ENCODE measurements at places on chromosomes 7 and 10.

GRCh38 chr10:12534824-12535223 lies 185.5 kb downstream of the CAMK1D start:
- no peak for DNase-seq

DNA sequence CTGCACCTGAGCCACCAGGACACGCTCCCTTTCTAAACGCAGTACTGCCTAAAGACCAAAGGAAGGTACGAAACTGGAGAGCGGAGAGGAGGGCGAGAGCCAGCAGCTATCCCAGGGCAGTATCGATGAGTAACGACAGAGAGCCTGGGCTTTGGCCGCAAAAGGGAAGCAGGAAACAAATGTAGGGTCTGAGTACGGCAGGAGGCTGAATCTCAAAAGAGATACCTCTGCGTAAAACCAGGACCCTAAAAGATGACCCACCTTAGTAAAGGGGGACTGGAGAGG lies 20.4 kb downstream of the PARP12 start:
- DNase-seq: no peak

DNA sequence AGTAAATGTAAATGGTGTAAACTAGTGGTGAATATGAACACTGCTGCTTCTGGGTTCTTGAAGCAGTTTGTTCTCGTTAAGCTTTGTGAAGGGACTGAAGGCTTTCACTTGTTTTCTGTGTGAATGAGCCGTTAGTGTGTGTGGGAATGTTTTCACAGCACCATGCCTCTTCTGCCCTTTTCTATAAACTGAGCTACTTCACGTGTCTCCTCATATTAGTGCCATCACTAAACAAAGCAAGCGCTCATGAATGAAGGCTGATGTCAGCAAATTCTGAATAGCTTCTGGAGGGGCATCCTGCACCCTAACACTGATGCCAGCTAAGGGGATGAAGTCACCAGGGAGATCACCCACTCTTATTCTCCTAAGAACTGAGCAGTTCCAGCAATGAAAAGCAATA lies 205.6 kb upstream of the ETV1 start:
- no peak for DNase-seq

DNA sequence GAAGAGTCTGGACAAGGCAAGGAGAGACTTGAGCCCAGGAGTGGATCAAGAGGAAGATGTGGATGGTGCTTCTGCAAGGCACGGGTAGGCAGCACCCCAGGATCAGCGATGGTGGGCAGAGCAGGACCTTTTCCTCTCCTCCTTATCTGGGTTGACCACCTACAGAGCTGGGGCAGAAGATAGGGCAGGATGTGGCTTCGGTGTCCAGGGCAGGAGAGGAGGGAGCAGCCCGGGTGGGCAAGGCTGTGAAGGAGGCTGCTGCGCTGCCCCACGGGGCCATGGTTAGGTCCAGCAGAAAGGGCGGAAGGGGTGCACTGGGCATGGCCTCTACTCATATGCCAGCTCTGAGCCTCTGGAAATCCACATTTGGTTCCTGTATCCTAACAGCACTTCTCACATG lies 20.0 kb upstream of the PARP12 start:
- DNase-seq: no peak

GRCh38 chr10:35212856-35213255 lies 86.2 kb downstream of the CREM start:
- DNase-seq: no peak

DNA sequence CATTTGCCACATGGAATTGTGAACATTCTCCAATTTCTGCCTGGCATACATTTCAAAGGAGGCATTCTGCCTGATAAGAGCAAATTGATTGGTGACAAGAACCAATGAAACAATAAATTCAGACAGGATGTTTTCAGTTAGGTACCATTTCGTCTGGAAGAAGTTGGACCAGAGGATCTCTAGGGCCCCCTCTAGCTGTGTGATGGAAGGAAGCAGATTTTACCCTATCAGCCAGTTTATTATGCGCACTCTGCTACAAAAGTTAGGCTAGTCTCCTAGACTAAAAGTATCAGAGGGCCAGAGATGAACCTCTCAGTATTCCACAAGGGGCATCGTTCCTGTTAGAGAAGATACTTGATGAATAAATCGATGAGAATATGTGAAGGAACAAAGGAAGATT lies 118.0 kb downstream of the BUB3 start:
- DNase-seq: no peak

DNA sequence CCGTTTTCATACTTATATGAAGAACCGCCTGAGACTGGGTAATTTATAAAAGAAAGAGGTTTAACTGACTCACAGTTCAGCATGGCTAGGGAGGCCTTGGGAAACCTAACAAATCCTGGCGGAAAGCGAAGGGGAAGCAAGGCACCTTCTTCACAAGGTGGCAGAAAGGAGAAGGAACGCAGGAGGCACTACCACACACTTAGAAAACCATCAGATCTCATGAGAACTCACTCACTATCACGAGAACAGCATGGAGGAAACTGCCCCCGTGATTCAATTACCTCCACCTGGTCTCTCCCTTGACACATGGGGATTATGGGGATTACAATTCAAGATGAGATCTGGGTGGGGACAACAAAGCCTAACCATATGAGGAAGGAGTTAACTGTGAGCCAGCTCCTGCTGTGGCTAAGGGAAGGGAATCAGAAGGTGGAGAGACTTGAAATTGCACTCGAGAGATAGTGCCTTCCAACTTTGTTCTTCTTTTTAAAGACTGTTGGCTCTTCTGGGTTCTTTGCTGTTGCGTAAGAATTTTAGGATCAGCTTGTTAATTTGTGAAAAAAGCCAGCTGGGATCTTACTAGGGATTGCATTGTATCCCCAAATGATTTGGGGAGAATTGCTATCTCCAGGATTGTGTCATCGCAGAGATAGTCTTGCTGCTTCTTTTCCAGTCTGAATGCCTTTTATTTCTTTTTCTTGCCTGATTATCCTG lies 21.0 kb downstream of the OPTN start:
- DNase-seq: peak; percentile 51

GRCh38 chr10:11757821-11758463 lies 15.8 kb downstream of the ECHDC3 start:
- DNase-seq: peak; percentile 87

Measured in adipocyte (in vitro differentiated cells).